Right atrium auricular region (tissue), 2 donors: ENCODE measurements at places on chromosomes 11 and 22. TPM values are rescaled to one million over a fixed set of nuclear protein-coding genes. Genes with fewer than 3 reads are reported as not detected.

DNA sequence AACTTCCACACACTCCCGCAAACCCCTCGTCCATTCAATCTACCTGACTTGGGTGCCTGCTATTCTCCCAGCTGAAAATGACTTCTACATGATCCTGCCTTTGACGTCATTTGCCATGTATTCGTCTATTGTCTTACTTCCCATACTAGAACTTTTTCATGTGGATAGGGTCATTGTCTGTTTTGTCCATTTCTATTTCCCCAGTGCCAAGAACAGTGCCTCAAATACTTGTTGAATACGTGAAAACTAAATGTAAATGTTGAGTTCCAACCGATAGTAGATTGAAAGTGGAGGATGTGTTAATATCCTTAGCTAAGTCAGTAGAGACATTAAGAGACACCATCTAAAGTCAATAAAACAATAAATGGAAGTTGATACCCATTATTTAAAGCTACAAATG lies 935 bp downstream of the TRIM68 start:
- DNase-seq, result no peak

GRCh38 chr22:19808873-19809478 lies 45.7 kb downstream of the GNB1L start:
- DNase-seq, result no peak

- no peak for DNase-seq
Measured at GRCh38 chr11:107457205-107457557, 444 bp downstream of the CWF19L2 start.

Gene NAP1L4
- total RNA-seq, result 128 TPM
